ENCODE measurements at places on chromosomes 6 and 20.

- DNase-seq: no peak
Observed at GRCh38 chr6:37826188-37826587, 6.7 kb downstream of the ZFAND3 start.

- no peak for DNase-seq
Observed at GRCh38 chr6:47016261-47016660, 25.9 kb downstream of the ADGRF1 start.

DNA sequence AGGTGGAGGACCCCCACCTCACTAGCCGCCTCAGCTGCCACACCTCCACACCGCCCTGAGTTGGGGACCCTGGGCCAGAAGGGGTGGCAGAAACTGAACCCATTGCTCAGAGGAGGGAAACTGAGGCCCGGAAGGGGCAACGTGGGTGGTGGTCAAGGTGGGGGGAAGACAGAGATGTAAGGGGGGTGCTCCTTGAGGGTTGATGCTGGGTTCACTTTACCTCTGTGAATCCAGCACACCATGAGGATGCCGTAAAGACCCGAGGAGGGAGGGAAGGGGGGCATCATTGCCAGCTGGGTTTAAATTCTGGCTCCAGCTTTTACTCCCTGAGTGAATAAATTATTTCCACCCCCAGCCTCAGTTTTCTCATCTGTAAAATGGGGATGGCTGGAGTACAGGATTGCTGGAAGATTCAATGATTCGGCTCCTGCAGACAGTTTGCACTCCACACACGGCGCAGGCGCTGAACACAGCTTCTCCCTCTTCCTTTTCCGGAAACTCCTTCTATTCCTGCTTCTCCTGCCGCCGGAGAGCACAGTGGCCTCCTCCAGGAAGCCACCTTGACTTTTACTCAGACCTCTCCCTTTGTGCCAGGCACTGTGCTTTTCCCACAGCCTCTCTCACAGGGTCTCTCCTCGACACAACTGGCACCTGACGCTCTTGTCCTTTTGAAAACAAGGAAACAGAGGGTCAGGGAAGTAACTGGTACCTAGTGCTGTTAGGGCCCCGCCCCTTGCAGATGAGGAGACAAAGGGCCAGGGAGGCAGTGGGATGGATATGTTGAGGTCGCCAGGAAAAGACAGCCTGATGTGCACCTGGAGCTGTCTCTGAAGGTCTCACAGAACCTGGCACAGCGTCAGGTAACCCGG, 59.4 kb downstream of the UBE2V1 start:
- DNase-seq: no peak

GRCh38 chr6:157562997-157563396, 182.0 kb downstream of the ZDHHC14 start:
- DNase-seq: no peak

DNA sequence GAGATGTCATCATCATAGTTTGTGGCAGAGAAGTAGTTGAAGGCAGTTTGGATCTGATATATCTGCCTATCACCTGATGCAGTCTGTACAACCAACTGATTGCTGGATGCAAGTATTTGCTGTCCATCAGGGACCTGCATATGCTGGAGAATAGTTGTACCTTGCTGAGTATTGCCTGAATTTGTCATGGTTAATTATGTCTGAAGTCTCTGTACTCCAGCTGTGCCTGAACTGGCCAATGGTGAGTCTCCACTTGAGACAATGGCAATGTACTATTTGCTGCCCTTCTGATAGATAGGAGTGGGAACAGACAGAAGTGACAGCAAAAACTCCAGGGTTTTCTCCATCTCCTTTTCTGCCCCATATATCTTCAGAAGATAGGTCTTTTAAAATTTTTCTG, 531.5 kb downstream of the EPHA7 start:
- DNase-seq: no peak
